ENCODE measurements at places on chromosomes 11 and 22. TPM values are rescaled to one million over a fixed set of nuclear protein-coding genes. Genes with fewer than 3 reads are reported as not detected.
A peak's percentile ranks its signal among the peaks of the same experiment; 100 is the strongest.

- DNase-seq = no peak
Measured at GRCh38 chr11:36996795-36997194, 398.8 kb upstream of the RAG2 start.

Gene TEF
- 5.0 TPM for total RNA-seq

DNA sequence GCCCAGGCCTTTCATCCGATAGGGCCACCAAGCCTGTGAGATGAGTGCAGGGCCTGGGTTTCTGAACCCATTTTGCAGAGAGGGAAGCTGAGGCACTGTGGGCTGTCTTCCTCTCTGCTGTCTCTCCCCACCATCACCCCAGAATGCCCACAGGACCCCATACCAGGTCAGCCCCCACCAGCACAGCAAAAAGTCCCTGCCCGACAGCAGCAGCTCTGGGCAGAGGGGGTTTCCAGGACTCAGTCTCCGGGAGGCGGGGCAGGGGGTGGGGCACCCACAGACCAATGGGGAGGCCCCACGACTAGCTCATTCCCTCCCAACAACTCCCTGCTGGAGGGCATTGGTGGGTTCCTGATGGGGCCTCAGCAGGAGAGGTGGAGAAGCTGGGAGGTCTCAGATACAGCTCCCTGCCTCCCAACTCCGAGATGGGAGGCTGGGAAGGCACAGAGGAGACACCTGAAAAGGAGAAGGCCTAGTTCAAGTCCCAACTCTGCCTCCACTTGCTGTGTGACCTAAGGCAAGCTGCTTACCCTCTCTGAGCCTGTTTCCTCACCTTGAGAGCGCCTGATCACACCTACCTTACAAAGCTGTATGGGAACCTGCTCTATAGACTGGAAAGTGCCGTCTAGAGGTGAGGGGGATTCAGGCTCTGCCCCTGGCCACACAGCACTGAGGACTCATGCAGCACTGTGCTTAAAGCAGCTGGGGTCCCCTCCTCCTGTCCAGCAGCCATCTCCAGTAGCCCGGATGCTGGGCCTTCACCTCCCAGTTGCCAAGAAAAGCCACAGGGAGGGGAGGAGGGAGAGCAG lies 3.5 kb downstream of the CBX7 start:
- DNase-seq = no peak

- peak; percentile 74 for DNase-seq
Measured at GRCh38 chr22:41181349-41182241, 23.5 kb upstream of the L3MBTL2 start.

- no peak for DNase-seq
Measured at GRCh38 chr11:15113381-15113780, 1.3 kb upstream of the INSC start.

- no peak for DNase-seq
Measured at GRCh38 chr11:111691176-111691575, 75.0 kb downstream of the PPP2R1B start.

Gene UPK3A
- total RNA-seq = not detected

DNA sequence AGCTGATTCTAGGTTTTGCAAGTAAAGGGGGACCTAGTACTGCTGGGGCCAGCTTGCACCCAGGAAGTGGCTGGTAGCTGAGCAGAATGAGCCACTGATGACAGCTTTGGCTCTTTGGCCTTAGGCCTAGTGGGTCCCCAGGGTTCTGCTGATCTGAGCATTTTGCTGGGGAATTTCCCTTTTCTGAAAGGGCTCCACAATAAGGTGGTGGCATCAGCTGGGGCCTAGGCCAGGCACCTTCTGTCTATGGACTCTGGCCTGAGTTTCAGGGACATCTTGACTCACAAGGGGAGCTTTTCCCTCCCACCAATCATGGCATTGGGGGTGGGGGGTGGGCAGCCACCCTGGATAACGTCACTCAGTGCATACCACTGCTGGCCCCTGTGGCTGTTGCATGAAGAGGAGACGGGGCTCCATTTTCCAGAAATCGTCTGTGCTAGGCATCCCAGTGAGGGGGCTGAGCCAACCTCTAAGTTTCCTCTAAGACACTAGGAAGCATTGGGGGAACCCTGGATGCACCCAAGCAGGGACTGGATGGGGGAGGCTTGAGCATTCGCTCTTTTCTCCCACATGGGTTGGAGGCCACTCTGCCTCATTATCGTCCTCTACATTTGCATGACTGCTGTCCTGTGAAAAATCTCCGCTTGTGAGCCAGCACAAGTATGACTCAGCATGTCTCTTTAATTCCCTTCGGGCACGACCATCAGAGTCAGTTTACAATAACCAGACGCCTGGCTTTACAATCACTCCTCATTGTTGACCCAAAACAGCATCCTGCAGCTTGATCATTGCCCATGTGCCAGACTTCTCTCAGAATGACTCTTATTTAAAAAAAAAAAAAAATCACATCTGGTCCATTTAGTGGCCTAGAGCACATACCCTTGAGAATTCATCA lies 145.0 kb upstream of the THY1 start:
- DNase-seq = no peak

DNA sequence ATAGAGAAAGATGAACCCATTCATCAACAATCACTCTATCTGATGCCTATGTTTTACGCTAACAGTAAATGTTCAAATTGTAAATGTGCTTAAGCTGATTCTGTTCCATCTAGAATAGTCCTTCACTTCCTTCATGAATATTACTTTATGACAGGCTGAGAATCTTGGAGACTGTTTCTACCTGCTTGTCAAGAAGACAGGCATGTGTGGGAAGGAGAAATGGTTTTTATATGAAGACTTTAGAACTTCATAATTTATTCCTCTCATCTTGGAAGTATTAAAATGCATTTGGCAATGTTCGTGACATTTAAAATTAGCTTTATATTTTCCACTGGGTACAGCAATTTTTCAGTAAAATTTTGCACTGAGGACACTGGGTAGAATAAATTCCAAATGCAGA lies 41.0 kb downstream of the ELMOD1 start:
- no peak for DNase-seq

DNA sequence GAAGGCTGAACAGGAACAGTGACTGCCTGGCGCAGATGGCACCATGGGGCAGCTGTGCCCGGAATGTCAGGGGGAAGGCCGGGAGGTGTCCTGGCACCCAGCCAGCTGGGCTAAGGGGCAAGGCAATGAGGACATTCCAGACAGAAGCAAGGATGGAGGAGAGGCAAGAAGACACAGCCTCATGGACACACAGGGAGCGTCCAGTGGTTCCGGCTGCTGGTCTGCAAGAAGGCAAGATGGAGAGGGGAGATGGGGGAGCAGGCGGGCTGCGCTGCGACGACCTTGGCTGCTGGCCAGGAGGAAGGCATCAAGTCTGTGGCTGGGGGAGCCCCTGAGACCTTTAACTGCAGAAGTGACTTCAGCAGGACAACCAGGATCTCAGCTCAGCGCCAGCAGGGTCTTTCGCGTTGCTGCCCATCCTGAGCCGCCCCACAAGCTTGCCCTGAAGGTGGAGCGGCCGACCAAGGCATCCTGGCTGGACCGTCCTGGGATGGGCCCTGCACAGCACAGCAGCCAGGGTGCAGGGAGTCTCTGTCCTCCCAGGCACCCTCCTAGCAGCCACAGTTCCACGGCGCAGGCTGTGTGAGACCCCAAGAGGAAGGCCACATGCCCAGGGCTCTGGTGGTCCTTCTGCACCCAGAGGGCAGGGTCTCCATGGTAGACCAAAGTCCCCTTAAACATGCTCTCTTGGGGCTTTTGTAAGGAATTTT lies 531.7 kb downstream of the BRD1 start:
- no peak for DNase-seq

DNA sequence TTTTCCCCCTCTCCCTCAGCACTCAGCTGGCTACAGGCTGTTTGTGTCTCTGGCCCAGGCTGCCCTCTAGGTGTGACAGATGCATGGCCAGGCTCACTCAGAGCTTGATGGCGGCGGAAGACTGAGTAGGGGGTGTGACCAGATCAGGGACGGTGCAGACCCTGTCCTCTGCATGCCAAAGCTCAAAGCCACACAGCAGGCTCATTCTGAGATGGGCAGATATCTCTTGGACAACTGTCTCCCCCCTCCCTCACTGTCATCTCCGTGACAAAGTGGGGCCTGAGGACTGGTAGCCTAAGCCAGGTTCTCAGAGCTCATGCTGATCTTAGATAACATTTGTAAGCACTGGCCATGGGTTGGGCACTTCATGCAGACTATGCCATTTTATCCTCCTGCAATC lies 231.3 kb downstream of the DSCAML1 start:
- DNase-seq = no peak

Gene IGLL5
- not detected for total RNA-seq

All from glomerular endothelial cell (primary cell).